ENCODE measurements at places on chromosomes 4 and X.

DNA sequence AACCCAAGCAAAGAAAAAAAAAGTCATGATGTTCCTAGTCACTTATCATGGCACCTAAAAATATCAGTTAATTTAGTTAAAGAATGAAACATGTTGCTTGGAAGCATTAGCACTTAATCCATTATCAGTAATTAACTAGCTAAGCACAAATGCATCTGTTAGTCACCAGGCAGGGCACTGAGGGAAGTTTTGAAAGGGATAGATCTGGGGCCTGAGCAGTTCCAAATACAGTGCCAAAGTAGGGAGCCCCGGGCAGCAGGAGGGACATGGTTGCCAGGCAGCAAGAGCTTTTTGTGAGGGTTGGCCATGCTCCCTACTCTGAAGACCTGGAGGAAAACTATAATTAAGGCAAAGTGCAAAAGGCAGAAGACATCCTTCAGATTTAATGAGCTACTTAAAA is 62.0 kb downstream of the PHKA1 start:
- no peak for DNase-seq

- no peak for DNase-seq
Observed at GRCh38 chrX:413322-414201, 26.9 kb upstream of the PPP2R3B start.

- DNase-seq = no peak
Observed at GRCh38 chr4:84146300-84146959, 352.7 kb downstream of the NKX6-1 start.

DNA sequence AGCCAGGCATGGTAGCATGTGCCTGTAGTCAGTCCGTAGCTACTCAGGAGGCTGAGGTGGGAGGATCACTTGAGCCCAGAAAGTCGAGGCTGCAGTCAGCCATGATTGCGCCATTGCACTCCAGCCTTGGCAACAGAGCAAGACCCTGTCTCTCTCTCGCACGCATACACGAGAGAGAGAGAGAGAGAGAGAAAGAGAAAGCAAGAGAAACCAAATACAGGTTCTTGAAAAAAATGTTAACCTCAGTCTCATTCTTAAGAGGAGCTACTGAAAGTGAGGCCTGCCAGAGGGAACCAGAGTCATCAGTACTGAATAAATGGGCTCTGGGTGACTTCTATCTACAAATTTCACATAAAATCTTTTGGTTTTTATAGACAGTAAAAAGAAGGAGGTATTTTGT is 42.9 kb downstream of the KIAA0232 start:
- no peak for DNase-seq

DNA sequence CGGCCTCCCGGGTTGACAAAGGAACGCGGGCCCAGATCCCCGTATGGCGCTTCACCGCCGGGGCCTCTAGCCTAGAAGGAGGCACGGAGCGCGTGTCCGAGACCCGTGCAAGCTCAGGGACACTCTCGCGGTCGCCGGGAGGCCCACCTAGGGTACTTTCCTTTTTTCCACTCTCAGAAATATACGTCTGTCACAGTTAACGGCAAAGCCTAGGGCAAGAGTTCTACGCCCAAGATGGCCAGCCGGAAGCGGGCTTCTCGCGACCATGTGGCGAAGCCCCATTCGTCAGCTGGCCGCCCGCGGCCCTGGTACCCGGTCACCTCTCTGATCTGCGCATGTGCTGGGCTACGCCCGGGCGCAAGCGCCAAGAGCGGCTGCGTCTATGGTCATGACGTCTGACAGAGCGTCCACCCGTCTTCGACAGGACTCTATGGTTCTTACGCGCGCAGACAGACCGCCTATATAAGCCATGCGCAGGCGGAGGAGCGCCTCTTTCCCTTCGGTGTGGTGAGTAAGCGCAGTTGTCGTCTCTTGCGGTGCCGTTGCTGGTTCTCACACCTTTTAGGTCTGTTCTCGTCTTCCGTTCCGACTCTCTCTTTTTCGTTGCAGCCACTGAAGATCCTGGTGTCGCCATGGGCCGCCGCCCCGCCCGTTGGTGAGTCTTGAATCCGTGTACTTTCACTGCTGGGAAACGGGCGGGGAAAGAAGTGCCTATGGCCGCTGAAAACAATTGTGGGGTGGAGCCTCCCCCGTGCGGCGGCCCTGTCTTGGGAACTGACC is at the start of gene RPL10:
TSS of gene RPL10 (plus strand) at position 490 of the 780 bp plus-strand sequence. CDS start at position 633, 143 bp downstream.
- DNase-seq = peak; percentile 74

DNA sequence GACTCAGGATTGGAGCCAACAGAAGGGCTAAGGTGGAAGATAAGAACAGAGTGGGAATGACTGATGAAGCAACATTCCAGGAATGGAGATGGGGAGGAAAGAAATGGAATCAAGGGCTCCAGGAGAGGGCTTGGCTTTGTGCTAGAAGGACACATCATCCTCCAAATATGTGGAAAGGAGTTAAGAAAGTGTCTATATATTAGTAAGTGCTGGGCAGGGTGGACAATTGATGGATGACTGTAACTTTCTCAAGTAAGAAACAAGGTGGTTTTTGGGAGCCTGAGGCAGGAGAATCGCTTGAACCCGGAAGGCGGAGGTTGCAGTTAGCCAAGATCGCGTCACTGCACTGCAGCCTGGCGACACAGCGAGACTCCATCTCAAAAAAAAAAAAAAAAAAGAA is 71.6 kb upstream of the NFKB1 start:
- DNase-seq = no peak

GRCh38 chr4:10461091-10461849 is 4.0 kb upstream of the ZNF518B start:
- DNase-seq = peak; percentile 51

DNA sequence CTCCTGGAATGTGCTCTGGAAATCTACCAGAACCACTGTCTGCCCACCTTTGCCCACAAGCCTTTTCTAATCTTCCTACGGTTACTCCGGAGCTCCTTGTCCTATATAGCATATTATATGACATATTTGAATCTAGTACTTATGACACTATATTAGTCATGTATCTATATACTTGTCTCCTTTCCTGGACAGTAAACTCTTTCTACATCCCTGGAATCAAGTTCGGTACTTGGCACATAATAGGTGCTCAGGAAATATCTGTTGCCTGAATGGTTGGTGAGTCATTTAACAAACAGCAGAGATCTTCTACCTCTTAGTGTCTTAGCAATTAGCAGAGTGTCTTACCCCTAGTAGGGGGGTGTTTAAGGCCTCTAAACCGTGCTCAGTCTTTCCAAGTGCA is 123.6 kb downstream of the RELL1 start:
- no peak for DNase-seq

DNA sequence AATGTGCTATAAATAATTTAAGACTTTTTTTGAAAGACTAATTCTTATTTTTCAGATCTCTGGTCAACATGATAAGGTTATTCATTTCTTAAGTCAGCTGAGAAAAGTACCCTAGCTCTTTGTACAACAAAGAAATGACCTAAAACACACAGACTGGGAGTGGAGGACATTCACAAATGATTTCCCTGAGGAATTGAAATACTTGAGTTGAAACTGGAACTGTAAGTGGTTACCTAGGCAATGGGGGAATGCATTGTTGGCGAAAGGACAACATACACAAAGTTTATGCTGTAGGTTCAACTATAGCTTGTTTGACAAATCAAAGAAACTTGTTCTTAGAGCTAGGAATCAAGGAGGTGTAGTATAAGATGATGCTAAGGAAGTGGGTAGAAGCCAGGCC is 915.5 kb downstream of the FAT4 start:
- no peak for DNase-seq

- DNase-seq = no peak
Observed at GRCh38 chr4:24642981-24643547, 58.7 kb upstream of the DHX15 start.

- no peak for DNase-seq
Observed at GRCh38 chrX:120768681-120769080, 107.0 kb downstream of the CT47B1 start.

All from stimulated activated CD8-positive, alpha-beta memory T cell treated with anti-CD3 and anti-CD28 coated beads, Interleukin-7, amount 100 ng/mL, for 1 hour (primary cell).